Bronchial epithelial cell (primary cell): ENCODE measurements at places on chromosomes 6 and 20.

GRCh38 chr6:15265787-15266186, 19.9 kb downstream of the JARID2 start:
- no peak for DNase-seq

GRCh38 chr6:144140867-144141266, 9.4 kb upstream of the STX11 start:
- no peak for DNase-seq

DNA sequence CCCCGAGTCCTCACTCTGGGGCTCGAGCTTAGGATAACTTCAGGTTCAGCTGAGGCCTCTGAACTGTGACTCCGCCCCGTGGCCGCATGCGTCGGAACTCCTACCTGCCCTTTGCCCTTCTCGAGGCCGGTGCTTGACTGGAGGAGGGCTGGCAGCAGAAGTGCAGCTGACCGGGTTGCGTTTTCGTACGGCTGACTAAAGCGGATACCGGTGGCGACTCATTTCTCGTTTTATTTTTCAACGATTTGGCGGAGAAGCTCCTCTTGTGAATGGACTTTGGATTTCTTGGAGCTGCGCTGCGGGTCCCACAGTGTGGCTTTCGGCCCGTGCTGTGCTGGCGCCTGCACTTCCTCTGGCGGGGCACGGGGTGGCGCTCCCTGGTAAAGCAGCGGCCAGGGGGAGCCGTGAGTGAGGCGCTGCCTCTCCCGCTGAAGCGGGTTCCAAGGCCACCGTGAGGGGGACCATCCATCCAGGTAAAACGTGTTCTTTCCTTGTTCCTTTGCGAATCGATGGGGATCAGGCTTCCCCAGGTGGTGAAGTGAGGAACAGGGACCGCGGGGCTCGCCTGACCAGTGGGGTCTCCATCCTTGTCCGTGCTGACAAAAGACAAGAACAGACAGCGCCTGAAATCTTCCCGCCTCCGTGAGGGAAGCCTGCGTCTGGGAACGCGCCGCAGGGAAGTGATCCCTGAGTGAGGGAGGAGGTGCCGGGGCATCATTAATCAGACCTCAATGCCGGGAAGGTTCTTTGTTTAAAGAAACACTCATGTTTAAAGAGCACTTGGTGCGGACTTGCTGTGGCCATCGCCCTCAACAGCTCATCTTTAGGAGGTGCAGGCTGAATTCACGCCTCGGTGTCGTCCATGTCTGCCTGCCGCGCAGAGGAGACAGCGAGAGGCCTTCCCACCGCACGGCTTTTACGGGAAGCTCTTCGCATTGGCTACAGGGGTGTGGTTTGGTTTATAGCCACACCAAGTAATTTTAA, 38.8 kb downstream of the ERMARD start:
- DNase-seq: peak; percentile 74

DNA sequence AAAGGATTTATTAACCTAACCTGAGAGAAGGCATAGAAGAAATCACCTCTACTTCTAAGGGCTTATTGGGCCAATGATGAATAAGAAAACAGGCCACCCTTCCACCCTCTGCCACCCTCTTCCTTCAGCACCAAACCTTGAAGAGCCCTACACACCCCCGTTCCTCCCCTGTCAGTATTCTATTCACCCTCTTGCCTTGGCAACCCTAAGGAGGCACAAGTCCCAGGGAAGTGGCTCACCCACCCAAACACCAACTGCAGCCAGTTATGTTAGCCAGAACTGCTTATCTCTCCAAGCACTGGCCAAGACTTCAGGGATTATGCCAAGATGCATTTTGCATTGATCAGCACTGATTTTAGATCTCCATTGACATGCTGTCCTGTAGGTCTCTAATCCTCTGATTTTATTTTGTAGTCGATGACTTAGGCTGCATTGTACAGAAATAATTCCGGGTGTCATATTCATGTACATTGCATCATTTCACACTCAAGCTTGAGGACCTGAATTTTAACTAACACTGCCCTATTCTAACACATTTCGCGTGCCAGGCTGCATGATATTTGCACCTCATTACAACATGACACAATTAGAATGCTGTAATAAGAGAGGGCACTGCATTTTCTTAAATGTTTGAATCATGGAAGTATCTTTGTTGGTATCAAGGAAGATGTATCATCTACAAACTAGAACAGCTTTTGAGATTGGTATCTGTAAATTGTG, 15.7 kb downstream of the CNKSR3 start:
- DNase-seq: no peak

GRCh38 chr20:20694591-20694990, 17.9 kb downstream of the RALGAPA2 start:
- no peak for DNase-seq

DNA sequence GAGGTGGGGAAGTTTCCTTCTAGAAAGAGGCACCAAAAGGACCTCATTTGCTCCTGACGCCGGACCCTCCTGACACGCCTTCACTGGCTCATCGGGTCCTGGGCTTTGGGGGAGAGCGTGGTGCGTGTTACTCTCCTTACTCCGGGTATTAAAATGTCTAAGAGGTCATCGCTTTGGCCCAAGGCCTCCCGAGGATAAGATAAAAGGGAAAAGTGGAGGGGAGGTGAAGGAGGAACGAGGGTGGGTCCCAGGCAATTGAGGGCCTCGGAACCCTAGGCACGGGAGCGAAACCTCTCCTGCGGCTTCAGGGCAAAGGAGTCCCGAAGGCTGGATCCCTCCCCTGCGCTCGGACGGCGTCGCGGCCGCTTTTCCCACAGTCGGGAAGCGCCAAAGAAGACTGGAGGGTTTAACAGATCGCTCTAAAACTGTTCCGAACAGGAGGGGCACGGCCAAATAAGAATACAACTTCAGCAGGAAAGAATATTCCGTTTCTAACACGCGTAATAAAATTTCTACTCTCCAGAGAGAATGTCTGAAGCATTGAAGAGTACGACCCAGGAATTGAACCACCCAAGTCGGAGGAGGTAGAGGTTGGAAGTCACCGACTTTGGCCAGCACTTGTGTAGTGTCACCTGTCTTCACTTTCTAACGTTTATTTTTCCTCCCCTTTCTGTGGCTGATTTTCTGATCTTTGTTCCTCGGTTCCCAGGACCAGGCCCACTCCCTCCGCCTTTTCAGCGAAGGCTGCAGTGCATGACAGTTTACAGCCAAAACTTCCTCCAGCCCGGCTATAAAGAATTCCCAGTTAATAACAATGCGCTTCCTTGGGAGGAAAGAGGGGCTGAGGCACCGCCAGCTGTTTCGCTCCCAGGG, 2.1 kb upstream of the TBXT start:
- DNase-seq: no peak

DNA sequence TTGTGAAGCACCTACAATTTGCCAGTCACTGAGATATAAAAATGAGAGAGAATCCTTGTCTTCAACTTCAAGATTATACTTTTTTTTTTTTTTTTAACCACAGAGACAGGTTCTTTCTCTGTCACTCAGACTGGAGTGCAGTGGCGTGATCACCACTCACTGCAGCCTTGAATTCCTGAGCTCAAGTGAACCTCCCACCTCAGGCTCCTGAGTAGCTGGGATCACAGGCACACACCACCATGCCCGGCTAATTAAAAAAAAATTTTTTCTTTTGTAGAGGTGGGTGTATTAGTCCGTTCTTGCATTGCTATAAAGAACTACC, 51.6 kb upstream of the PMEPA1 start:
- DNase-seq: no peak

GRCh38 chr6:146679386-146679785, 80.6 kb downstream of the ADGB start:
- no peak for DNase-seq

DNA sequence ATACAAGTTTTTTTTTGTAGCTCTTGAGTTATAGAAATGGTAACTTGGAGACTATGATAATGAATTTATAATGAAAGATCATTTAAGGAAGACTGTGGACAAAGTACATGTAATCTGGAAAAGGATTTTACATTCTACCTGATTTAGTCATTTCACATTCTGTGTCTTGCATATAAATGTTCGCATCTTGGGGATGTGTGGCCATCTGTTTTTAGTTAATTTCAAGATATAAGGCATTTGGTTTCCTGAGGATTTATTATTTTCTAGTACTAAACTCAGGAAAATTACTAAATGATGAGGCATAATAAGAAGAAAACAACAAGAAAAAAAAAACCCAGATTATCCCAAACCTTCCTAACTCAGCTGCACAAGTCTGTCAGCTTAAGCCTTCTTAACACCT, 112.7 kb upstream of the PRL start:
- DNase-seq: no peak

DNA sequence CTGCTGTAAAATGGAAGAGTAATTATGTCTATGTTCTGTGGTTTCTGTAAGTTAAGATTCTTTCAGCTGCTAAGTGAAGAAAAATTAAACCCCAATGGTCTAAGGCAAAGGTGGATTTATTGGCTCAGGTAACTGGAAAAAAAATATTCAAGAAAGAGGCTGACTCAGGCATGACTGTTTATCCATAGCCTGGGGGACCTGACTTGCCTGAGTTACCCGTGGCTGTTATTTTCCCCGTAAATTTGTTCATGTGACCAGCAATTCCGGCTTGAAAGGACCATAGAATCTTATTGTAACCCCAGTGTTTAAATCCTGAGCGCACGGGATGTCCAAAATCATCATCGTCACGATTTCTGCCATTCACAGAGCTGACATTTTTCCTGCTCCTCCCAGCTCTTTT, 32.3 kb upstream of the SULF2 start:
- peak; percentile 89 for DNase-seq

GRCh38 chr6:56837322-56837894, 117.5 kb upstream of the BEND6 start:
- no peak for DNase-seq

GRCh38 chr6:52964318-52964717, 30.8 kb downstream of the GSTA4 start:
- DNase-seq: peak; percentile 12

DNA sequence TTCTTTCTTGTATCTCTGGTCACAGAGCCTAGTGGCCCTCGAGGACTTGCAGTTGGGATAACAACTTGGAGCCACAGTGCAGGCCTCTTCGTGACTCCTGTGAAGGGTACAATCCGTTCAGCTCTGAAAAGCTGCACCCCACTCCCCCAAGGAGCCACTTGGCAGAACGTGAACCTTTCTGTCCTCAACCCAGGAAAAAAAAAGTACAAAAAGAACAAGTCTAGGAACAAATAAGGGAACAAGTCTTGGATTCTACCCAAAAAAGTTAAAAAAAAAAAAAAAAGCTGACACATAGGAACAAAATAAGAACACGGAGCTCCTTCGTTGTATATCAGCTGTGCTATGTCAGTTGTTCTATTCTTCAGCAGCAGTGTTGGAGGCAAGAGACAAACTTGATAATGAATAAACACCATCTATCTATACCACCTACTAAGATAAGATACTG, 77.9 kb upstream of the TULP1 start:
- no peak for DNase-seq

- peak; percentile 99 for DNase-seq
These were observed 68.6 kb upstream of the CCN6 start for GRCh38 chr6:111985202-111985731.

GRCh38 chr20:12957968-12958367, 50.8 kb upstream of the SPTLC3 start:
- DNase-seq: no peak

- no peak for DNase-seq
These were observed 26.5 kb downstream of the GTF2H5 start for GRCh38 chr6:158194487-158195280.

DNA sequence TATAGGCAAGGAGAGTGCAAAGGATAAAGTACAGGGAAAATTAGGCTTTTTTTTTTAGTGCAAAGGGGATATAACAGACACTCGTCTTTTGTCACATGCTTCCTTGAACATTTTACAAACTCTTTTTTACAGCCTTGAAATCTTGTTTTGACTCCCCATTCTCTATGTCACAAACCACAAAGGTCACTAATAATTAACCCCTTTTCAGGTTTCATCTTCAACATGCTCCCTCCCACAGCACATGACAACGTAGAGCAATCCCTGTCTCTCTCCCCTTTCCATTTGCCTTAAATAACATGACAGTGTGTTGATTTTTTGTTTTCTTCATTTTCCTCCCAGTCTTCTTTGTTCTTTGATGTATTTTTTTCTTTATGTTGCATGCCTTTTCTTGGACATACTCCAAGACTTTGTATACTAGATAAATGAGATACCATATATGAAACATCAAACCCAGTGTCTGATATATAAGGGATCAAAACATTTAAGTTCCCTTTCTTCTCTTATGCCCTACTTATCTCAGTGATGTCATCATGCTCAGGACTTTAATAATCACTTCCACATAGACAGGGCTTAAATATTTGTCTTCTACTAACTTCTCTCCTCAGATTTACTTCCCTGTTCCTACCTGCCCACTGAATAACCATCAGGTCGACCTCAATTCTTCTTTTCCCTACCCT, 378.7 kb upstream of the HSF2 start:
- DNase-seq: no peak

DNA sequence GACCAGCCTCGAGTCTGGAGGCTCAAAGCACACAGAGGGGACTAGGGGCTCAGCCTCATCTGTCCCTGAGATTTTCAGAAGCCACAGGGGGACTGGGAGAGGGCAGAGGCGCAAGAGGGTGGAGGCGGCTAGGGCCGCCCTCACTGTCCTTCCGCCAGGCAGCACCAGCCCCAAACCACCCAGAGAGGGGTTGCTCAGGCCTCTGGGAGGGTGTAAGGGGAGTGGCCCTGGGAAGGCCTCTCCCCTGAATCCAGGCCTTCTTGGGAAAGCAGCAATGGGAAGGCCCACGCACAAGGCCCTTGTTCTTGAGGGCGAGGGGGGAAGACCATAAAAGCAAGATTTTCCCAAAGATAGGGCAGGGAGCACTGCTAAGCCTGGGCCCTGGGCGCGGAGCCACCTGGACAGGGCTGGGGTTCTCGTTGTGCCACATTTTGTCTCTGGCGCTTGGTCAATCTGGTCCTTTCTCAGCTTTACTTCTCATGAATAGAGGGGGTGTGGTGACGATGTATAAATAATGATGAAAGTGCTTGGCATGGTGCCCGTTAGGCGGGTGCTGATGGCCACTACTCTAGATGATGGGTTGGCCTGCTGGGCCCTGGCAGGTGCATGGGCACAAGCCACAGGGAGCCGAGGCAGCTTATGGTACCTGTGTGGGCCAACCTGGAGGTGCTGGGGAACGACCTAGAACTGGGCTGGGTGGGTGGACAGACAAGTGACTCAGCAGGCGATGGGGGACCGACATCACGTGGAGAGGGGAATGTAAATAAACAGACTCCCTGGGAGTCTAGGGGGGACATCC, 4.8 kb downstream of the SAMD10 start:
- DNase-seq: no peak

DNA sequence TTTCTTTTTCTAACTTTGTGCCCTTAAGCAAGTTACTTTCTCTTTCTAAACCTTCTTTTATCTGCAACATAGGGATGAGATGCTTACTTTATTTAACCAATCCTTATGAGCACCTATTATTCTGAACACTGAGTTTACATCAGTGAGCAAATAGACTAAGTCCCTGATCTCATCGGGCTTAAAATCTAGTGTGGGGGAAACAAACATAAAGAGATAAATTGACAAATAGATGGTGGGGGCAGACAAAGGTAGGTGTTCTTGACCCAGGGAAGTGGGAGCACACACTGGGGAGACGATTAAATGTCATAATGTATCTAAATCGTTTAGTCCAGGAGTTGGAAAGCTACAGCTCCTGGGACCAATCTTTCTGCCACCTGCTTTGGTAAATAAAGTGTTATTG, 129.6 kb downstream of the TFAP2C start:
- DNase-seq: no peak
